ENCODE measurements at places on chromosomes 12 and 14.

GRCh38 chr14:102696856-102697495 is 80.3 kb upstream of the TRAF3 start:
- no peak for DNase-seq

DNA sequence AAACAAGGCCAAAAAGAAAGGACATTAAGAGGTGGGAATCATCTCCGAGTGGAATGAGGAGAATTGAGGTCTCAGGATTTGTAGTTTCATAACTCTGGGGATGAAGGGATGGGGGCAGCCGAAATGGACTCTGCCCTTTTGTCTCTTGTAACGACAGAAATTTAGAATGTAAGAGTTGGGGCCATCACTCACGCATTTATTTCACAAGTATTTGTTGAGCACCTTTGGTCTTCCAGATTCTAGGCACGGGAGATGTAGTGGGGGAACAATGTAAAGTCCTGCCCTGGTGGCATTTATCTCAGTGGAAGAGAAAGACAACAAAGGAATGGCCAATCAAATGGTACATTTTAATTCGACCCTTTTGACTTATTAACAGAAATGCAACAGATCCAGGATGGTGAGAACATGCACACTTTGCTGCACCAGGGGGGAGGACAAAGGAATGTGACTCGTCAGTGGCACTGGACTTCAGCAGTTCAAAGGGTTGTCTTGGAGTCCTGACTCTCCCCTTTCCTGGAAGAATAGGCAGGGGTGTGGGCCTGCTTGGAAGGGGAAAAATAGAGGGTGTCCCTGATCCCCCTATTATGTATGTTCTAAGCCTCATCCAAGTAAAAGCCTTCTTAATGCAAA is 102.0 kb downstream of the TMEM30B start:
- no peak for DNase-seq

DNA sequence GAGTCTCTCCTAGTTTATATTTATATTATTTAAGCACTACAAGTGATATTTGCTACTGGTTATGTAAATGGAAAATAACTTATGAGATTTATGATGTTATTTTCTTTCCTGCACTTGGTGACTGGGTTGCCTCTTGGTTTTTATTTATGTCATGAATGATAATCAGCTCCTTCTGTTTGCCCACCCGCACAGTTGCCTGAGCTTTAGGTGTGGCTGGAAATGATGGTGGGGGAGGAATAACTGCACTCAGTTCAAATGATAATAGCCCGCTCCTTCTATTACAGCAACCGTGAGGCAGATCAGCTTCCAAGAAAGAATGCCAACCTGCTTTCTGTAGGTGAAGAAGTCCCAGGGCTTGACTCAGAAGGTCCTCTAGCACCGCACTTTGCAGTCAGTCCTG is 190.2 kb upstream of the CAND1 start:
- no peak for DNase-seq

DNA sequence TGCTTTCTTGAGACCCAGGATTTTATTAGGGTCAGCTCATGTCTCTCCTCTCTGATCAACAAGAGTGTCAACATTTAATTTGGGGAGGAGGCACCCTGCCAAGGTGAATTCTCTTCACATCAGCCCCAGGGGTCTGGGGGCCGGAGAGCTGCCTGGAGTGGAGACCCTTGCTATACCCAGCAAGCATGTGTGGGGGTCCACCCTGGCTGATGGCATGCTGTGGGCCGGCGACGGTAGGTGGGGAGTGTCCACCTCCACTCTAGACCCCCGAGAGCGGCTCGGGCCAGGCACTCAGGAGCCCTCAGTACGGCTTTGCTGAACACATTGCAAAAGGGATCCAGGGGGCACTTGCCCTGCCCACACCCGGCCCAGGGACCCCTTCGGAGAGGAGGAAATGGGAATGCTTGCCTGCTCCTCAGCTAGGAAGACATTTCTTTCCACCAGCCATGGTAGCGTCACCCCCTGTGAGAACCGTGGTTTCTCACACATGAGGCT is 10.4 kb downstream of the MEG3 start:
- no peak for DNase-seq

DNA sequence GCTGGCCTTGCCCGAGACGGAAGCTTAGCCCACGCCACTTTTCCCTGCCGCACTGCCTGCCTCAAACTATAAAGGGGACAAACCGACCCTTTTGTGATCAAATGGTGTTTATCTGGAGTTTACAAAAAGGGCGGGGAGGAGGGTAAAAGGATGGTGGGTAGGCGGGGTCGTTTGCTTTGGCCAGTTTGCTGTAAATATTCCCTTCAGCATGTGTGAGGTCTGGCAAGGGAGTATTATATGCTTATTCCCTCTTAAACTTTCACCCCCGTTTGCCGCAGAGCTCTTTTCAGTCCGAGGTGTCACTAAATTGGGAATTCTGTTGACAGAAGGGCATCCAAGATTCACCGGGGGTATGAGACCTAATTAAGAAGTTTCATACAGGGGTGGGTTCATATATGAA is 3.8 kb upstream of the TBX3 start:
- DNase-seq: no peak

GRCh38 chr14:90136904-90137303 is 75.1 kb downstream of the KCNK13 start:
- no peak for DNase-seq

DNA sequence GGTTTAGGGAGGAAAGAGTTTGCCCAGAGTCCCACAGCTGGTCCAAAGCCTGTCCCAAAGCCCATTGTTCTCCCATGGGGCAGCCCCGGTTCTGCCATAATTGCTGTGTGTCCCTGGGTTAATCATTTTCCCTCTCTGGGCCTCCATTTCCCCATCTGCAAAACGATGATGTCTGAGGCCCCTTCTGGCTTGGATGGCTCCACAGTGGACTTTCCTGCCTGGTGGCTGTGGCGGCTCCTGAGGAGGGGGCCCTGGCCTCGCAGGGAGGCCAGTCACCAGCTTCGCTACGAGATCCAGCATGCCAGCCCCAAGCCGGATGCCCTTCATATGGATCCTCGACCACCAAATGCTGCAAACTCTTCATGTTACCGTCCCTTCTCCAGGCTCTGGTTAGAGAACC is 37.5 kb upstream of the PPP1R13B start:
- DNase-seq: no peak

DNA sequence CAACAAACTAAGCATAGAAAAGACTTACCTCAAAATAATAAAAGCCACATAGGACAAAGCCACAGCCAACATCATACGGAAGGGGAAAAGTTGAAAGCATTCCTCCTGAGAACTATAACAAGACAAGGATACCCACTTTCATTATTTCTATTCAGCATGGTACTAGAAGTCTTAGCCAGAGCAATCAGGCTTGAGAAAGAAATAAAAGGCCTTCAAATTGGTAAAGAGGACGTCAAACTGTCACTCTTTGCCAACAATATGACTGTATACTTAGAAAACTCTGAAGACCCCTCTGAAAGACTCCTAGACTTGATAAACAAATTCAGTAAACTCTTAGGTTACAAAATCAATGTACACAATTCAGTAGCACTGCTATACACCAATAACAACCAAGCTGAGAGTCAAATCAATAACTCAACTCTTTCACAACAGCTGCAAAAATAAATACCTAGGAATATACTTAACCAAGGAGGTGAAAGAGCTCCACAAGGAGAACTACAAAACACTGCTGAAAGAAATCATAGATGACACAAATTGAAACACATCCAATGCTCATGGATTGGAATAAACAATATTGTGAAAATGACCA is 11.6 kb upstream of the CLEC1A start:
- no peak for DNase-seq

GRCh38 chr14:46290706-46291105 is 360.9 kb downstream of the RPL10L start:
- no peak for DNase-seq

All from vagina (tissue), 2 donors.